ENCODE measurements at places on chromosomes 5 and 9.
A peak's percentile ranks its signal among the peaks of the same experiment; 100 is the strongest.

GRCh38 chr5:133613184-133613583, 843 bp upstream of the FSTL4 start:
- no peak for DNase-seq

GRCh38 chr5:17069995-17070511, 134.0 kb upstream of the MYO10 start:
- DNase-seq: no peak

GRCh38 chr5:126851501-126852011, 74.6 kb downstream of the LMNB1 start:
- no peak for DNase-seq

GRCh38 chr5:120240706-120241105, 223.4 kb upstream of the PRR16 start:
- DNase-seq: no peak

DNA sequence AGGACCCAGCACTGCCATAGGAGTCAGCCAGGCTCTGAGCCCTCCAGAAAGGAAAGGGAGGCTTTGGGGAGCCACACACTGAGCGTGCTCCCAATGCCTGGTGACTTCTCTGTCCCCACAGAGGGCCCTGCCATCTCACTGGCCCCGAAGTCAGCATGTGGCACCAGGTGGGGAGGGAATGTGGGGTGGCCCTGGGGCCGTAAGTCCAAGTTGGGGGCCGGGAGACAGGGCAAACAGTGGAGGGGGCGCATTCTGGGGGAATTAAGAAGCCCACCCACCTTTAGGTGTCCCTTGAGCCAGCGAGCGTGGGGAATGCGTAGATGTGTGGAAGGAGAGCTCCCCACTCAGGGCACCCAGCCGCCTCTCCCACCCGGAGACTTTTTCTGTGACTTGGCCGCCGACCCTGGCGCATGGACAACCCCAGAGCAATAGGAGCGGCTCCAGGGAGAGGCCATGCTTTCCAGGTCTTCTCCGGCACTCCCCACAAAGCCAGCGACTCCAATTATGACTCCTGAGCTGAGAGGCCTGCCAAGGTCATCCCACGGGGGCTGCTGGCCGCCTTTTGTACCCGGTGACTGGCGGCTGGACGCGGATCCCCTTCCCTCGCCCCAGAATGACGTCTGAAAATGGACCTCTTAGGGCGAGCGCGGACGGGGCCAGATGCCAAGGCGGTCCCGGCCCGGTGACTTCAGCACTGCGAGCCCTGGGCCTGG, 9.8 kb downstream of the IRX1 start:
- DNase-seq: no peak

DNA sequence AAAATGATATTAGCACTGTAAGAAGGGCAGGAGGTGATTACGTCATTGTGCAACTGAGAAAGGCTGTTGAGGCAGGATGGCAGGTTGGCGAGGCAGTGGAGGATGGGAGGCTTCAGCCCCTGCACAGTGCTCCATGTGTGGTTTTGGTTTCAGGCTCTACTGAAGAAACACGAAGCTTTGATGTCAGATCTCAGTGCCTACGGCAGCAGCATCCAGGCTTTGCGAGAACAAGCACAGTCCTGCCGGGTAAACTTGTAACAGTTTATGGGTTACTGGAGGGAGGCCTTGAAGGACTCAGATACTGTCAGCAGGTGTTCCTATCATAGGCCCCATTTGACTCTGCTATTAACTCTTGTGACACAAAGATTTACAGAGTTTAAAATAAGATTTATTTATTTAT, 35.1 kb downstream of the SPTAN1 start:
- DNase-seq: no peak

- no peak for DNase-seq
These were observed 47.4 kb downstream of the FNBP1 start for GRCh38 chr9:129995409-129996160.

- DNase-seq: no peak
These were observed 16.2 kb upstream of the ITGA1 start for GRCh38 chr5:52771343-52772039.

DNA sequence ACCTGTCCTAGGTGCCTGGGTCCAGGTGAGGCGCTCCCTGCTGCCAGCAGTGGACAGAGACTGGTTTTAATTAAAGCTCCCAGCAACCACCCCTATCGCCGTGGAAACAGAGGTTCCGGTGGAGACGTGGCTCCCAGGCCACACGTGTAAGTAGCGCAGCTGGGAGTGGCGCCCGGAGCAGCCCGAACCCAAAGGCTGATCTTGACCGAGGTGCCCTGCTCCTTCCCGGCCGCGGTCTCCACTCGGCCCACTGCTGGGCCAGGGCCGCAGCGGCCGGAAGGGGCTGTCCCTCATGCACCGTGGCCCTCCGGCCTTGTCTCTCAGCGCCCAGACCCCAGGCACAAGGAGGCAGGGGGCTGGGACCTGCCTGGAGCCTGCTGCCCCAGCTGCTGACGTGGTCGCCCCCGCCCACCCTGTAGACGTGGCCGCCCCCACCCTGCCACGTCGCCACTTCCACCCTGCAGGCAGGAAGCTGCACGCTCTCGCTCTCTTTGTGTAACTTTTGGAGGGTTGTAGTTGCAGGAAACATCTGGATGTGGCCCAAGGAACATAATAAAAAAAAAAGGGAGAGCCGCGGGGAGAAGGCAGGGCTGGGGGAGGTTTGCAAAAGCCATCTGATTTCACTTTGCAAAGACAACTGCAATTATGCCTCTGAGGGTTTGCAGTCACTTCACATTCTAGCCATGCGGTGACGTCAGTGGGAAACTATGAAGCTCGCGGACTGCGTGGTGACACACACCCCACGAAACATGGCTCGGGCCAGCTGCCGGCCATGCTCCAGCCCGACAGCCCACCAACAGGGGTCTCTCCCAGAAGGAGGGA, 129.9 kb downstream of the RXRA start:
- peak; percentile 92 for DNase-seq

DNA sequence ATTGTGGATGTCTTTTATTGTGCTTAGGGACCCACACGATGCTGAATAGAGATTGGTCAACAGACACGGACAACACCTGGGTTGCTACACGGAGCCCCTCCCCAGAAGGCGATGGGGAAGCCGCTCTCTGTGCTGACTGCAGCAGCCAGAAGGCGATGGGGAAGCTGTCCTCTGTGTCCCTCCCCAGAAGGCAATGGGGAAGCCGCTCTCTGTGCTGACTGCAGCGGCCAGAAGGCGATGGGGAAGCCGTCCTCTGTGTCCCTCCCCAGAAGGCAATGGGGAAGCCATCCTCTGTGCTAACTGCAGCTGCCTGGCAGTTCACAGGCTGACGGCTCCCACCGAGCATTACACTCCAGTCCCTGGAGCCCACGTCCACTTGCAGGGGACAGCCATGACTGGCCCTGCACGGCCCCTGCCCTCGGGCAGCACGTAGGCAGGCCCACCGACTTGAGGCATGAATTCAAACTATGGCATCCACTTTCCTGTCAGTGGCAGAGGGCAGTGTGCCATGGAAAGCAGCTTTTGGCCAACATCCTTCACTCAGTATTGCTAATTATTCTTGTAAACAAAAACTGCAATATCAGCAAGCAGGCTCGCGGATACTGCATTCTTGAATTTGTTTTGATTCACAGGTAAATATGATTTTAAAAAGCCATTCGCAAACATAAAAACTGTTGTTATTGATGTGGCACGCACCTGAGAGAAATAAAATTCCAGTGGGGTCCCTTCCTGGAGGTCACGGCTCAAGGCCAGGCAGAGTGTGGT, 48.1 kb upstream of the CLPTM1L start:
- DNase-seq: no peak

GRCh38 chr5:163094492-163095180, 342.8 kb upstream of the CCNG1 start:
- no peak for DNase-seq

Data from right lung (tissue), 10 donors.